ENCODE measurements at places on chromosomes 2 and 18. TPM values are rescaled to one million over a fixed set of nuclear protein-coding genes. Genes with fewer than 3 reads are reported as not detected.

Gene COPS9
- 125 TPM for total RNA-seq

Gene GREB1
- 0.69 TPM for total RNA-seq

Gene CDKL4
- not detected for total RNA-seq

Gene CTNNA2
- total RNA-seq, result 7.6 TPM

Gene ESPNL
- total RNA-seq, result 0.41 TPM

Gene GPBAR1
- 0.13 TPM for total RNA-seq

Gene MXD1
- 5.5 TPM for total RNA-seq

Gene ACOXL
- total RNA-seq, result 1.1 TPM

Gene SERPINB5
- not detected for total RNA-seq

Gene GPR45
- not detected for total RNA-seq

Gene GKN2
- total RNA-seq, result not detected

Gene DES
- 0.80 TPM for total RNA-seq

Gene DSEL
- total RNA-seq, result not detected
